Spinal cord (tissue), 10 donors: ENCODE measurements at places on chromosomes 3 and 15. TPM values are rescaled to one million over a fixed set of nuclear protein-coding genes. Genes with fewer than 3 reads are reported as not detected.

DNA sequence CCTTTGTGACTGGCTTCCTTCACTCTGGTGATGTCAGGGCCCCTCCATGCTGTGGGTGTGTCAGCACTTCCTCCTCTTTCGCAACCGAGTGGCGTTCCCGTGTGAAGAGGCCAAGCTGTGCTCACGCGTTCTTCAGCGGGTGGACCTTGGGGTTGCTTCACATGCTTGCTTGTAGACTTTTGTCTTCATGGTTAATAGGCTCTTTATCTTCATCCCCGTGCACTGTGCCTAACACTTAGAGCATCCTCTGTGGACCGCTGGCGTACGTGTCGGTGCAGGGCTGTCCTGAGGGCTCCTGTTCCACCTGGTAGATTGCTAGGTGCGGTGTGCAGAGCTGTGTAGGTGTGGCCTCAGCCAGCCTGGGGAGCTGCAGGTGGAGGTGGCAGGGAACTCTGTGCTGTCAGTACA lies 182.3 kb downstream of the OR4M2 start:
- no peaks in the 10 kb centered on the region for H3K4me1 ChIP-seq
- H3K27ac ChIP-seq = no peak overlapping the region
- no peak for DNase-seq

DNA sequence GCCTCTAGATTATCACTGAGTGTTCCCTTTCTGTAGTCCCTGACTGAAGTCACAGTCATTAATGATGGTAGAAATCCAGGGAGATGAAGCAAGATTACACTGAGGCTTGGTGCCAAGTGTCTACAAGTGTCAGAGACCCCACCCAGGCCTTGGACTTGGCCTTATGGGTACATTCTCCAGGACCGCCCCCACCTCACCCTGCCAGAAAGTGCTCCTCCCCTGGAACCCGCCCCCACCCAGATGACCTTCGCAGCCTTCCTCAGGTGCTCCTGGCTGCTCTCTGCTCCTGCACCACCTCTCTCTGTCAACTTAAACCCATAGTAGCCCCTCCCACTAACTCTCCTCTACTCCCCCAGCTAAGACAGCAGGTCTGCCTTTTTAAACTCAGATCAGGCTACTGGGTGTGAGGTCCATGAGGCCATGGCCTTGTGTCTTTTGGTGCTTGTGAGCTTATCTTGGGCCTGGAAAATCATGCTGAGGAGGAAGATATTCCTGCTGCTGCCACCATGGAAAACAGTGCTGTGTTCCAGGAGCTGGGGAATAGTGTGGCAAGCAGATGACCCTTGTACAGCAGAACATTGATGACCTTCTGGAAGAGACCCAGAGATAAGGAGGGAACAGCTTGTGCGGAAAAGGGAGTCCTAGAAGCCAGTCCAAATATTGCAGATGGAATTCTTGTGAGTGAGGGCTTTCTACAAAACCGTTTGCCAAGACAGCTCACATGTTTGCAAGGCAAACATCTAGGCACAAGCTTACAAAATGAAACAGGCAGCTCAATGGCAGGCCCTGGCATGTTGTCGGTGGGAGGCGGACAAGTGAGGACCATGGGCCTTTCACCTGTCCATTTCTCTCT lies 40.3 kb upstream of the NDUFB4 start:
- no peak overlapping the region for H3K27ac ChIP-seq
- H3K27me3 ChIP-seq = no peaks in the 10 kb centered on the region
- DNase-seq = no peak
- no peak overlapping the region for H3K4me3 ChIP-seq
- H3K36me3 ChIP-seq = no peaks in the 10 kb centered on the region

The RETNLB gene
- total RNA-seq = not detected

- no peaks in the 10 kb centered on the region for H3K27me3 ChIP-seq
- peaks cover 6% of the 10 kb centered on the region for H3K4me1 ChIP-seq
- H3K4me3 ChIP-seq = no peak overlapping the region
- no peak for DNase-seq
- H3K36me3 ChIP-seq = no peaks in the 10 kb centered on the region
Observed at GRCh38 chr3:133127381-133127780, 89.2 kb downstream of the TMEM108 start.

The ZBTB38 gene
- total RNA-seq = 118 TPM

GRCh38 chr3:87350367-87351199 lies 74.2 kb upstream of the POU1F1 start:
- H3K4me1 ChIP-seq = no peaks in the 10 kb centered on the region
- H3K36me3 ChIP-seq = no peaks in the 10 kb centered on the region
- no peak overlapping the region for H3K4me3 ChIP-seq
- no peaks in the 10 kb centered on the region for H3K27me3 ChIP-seq

The DUOXA2 gene
- total RNA-seq = not detected

GRCh38 chr3:81395739-81396513 lies 365.5 kb downstream of the GBE1 start:
- H3K4me1 ChIP-seq = no peaks in the 10 kb centered on the region
- H3K36me3 ChIP-seq = no peaks in the 10 kb centered on the region
- no peak overlapping the region for H3K27ac ChIP-seq

- H3K27me3 ChIP-seq = no peaks in the 10 kb centered on the region
- no peak for DNase-seq
- H3K4me1 ChIP-seq = peaks cover 55% of the 10 kb centered on the region
Observed at GRCh38 chr15:77032647-77033416, 37.9 kb downstream of the PSTPIP1 start.

DNA sequence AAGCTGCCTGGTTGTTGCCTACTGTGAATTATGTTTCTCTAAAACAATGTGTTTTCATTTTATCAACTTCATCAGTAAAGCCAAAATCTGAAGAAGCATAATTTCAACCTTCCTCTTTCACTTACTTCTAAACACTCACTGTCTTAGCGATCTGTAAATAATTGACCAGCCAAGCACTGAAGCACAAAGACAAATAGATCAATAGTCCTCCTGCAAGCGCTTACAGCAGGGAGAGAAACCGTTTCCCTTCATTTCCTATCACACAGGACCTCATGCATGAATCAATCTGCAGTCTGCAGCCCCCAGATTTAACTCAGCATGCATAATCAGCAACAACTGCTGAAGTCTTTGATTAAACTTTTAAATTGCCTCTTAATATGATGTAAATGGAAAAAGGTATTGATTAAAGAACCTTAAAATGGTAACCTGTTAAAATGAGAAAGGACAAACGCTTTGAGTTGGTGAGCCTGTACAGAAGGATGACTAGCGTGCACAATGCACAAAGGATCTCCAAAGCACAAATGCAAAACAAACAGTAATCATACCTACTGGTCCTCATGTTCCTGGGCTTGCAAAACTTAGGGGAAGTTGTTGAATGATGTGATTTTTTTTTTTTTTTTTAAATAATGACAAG lies 370.2 kb upstream of the ZNF385D start:
- H3K27me3 ChIP-seq = no peaks in the 10 kb centered on the region
- no peak overlapping the region for H3K27ac ChIP-seq
- no peaks in the 10 kb centered on the region for H3K36me3 ChIP-seq

The CELF6 gene
- total RNA-seq = 8.5 TPM

DNA sequence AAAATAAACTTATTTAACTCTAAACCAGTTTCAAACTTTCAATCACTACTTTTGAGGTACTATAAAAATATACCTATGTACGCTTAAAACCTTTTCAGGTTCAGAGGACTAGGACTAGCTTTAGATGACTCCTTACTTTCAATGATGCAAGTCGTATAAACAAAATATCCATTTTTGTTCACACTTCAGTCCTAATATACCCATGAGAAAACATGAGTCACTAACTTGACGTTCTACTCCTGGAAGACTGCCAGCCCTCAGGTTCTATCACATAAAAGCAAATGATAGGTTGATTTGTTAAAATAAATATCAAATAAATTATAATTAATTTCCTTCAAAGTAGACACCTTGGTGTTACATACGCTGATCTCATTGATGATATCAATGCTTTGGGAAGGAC lies 10.6 kb upstream of the P3H2 start:
- no peaks in the 10 kb centered on the region for H3K4me1 ChIP-seq
- H3K4me3 ChIP-seq = no peak overlapping the region
- DNase-seq = no peak
- no peaks in the 10 kb centered on the region for H3K27me3 ChIP-seq
- no peak overlapping the region for H3K27ac ChIP-seq

DNA sequence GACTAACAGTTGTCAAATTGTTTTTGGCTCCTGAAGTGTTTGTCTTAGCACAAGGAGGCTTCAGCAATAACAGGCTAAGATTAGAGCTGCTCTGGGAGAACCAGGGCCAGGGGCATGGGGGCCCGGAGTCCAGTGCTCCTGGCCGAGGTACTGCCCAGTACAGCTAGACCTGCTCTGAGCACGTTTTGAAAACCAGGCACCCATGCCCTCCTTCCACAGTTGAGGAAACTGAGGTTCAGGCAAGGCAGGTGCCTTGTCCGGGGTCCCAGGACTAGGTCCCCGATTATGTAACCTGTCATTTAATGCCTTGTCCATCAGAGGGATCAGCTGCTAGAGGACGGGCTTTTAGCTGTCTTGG lies 19.2 kb downstream of the KBTBD13 start:
- H3K27ac ChIP-seq = no peak overlapping the region
- H3K4me3 ChIP-seq = no peak overlapping the region
- H3K36me3 ChIP-seq = peaks cover 68% of the 10 kb centered on the region
- H3K27me3 ChIP-seq = no peaks in the 10 kb centered on the region
- H3K4me1 ChIP-seq = peaks cover 22% of the 10 kb centered on the region

GRCh38 chr3:182503401-182503800 lies 289.9 kb upstream of the ATP11B start:
- H3K36me3 ChIP-seq = no peaks in the 10 kb centered on the region
- no peak overlapping the region for H3K4me3 ChIP-seq
- no peaks in the 10 kb centered on the region for H3K27me3 ChIP-seq
- peak overlapping the region; percentile 62 for H3K27ac ChIP-seq

DNA sequence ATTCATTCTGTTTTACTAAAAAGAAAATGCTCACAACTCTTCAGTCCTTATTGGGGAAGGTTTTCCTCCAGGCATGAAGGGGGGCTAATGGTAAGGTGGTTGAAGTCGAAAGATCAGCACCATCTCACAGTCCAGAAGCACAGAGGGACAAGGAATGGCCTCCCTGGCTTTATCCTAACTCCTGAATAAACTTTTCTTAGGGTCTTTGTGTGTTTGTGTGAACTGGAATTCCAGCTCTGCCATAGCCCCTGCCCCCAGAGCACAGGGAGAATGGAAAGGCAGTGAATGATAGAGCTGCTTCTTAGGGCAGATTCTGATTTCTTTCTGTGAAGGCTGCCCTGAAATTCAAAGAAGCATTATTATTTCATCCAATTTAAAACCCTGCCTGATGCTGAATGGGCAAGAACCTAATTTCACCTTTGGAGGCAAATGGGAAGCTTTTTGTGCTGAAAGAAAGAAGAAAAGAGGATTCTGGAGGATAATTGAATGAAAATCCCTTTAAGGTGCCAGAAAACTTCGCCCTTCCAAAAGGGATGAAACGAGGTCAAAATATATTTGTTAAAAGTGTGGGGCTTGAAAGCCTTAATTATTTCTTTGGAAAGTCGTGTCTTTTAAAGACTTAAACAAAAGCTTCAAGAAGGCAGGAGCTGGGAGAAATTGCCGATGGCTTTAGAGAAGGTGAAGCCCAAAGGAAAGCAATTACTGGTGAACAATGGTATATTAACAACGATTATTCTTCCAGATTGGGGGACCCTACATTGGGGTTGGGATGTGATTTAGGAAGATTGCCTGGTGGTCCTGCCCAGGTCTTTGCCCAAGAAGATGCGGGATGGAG lies 259.9 kb upstream of the RGMA start:
- H3K27me3 ChIP-seq = no peaks in the 10 kb centered on the region
- H3K4me3 ChIP-seq = no peak overlapping the region
- DNase-seq = no peak
- H3K36me3 ChIP-seq = no peaks in the 10 kb centered on the region

- no peaks in the 10 kb centered on the region for H3K36me3 ChIP-seq
- H3K27me3 ChIP-seq = no peaks in the 10 kb centered on the region
- no peak for DNase-seq
- no peak overlapping the region for H3K27ac ChIP-seq
- no peak overlapping the region for H3K4me3 ChIP-seq
- H3K4me1 ChIP-seq = peaks cover 13% of the 10 kb centered on the region
Observed at GRCh38 chr15:62503451-62503850, 338.4 kb upstream of the C2CD4B start.

GRCh38 chr15:75685195-75685594 lies 27.5 kb downstream of the CSPG4 start:
- H3K27ac ChIP-seq = no peak overlapping the region
- H3K4me3 ChIP-seq = no peak overlapping the region
- no peak for DNase-seq
- peaks cover 19% of the 10 kb centered on the region for H3K4me1 ChIP-seq

DNA sequence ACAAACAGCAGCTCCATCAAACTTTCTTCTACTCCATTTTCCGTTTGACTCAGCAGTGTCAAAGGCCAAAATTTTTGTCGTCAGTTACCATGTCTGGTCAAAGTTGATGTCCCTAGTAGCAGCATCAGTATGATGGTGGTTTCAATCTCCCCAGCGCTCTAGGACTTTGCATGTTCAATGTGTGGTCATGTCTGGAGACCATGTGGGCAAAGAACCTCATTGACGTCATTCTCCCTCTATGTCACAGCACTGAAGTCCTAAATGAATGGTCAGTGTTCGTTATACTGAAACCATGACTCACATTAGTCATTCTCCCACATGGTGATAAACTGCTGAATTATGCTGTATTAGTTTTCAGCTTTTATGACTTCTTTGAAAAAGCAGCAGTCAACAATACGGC lies 23.2 kb downstream of the SHC4 start:
- H3K36me3 ChIP-seq = no peaks in the 10 kb centered on the region
- no peak for DNase-seq
- H3K27me3 ChIP-seq = no peaks in the 10 kb centered on the region
- H3K4me3 ChIP-seq = no peak overlapping the region
- no peaks in the 10 kb centered on the region for H3K4me1 ChIP-seq
- H3K27ac ChIP-seq = no peak overlapping the region

The VPS13C gene
- total RNA-seq = 149 TPM

GRCh38 chr3:46668591-46668990 lies 24.9 kb downstream of the ALS2CL start:
- peaks cover 21% of the 10 kb centered on the region for H3K4me1 ChIP-seq
- DNase-seq = no peak
- no peak overlapping the region for H3K4me3 ChIP-seq
- H3K27me3 ChIP-seq = no peaks in the 10 kb centered on the region

GRCh38 chr15:66006986-66007385 lies 137.7 kb downstream of the RAB11A start:
- no peak overlapping the region for H3K27ac ChIP-seq
- DNase-seq = no peak
- H3K4me3 ChIP-seq = no peak overlapping the region
- H3K36me3 ChIP-seq = no peaks in the 10 kb centered on the region
- peaks cover 2% of the 10 kb centered on the region for H3K27me3 ChIP-seq

- H3K4me3 ChIP-seq = no peak overlapping the region
- no peak overlapping the region for H3K27ac ChIP-seq
- no peak for DNase-seq
- no peaks in the 10 kb centered on the region for H3K27me3 ChIP-seq
- peaks cover 6% of the 10 kb centered on the region for H3K36me3 ChIP-seq
Observed at GRCh38 chr15:68793776-68794175, 26.9 kb downstream of the ANP32A start.

DNA sequence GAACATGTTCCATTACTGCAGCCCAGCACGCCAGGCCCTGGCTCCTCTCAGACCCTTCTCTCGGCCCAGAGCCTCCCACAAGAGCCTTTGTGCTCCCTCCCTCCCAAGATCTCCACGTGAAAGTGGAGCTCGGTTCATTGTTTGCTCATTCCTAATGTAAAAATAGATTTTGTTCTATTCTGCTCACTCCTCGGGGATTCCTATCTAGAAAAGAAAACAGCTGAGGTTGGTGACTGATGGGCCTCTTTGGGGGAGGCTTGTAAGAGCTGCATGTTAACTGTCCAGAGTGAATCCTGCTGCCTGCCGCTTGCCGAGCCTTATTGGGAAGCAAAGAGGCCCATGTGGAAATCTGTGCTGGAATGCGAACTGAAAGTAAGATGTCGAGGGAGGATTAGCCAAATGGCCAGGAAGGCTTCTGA lies 267.1 kb downstream of the LRTM1 start:
- peaks cover 2% of the 10 kb centered on the region for H3K27me3 ChIP-seq
- H3K27ac ChIP-seq = no peak overlapping the region
- H3K36me3 ChIP-seq = no peaks in the 10 kb centered on the region
- no peak overlapping the region for H3K4me3 ChIP-seq
- DNase-seq = no peak

The BTLA gene
- 0.10 TPM for total RNA-seq

The GOLGA8S gene
- total RNA-seq = 0.39 TPM
